ENCODE measurements at places on chromosomes 11 and 22.

DNA sequence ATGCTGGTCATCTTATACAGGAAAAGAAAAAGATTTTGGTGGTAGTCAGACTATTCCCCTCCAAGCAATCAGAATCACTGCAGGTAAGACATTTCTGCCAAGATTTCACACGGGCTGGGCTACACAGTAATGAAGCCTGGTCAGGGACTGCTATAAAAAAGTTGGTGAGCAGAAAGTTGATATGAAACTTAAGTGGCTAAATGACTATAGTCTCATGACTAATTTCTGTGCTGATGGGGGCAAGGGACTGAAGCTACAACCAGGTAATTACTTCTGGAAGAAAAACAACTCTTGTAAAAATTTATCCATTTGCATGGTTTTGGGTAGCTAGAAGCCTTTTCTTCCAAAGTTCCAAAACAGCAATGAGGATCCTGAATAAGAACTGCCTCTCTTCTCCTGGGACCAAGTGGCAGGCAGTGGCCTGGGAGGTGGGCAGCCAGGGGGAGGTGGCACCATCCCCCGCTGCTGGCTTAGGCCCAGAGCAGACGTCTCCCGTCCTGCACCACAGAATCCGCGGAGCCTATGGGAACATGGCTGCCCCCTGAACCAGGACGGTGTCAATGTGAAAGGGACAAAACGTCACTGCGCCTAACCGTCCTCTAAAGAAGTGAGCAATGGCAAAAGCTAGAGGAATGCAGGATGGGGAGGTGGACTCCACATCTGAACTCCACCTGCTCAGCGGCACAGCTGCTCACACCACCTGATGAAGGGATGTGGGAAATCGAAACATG, 122.6 kb upstream of the LMO1 start:
- no peak for DNase-seq

DNA sequence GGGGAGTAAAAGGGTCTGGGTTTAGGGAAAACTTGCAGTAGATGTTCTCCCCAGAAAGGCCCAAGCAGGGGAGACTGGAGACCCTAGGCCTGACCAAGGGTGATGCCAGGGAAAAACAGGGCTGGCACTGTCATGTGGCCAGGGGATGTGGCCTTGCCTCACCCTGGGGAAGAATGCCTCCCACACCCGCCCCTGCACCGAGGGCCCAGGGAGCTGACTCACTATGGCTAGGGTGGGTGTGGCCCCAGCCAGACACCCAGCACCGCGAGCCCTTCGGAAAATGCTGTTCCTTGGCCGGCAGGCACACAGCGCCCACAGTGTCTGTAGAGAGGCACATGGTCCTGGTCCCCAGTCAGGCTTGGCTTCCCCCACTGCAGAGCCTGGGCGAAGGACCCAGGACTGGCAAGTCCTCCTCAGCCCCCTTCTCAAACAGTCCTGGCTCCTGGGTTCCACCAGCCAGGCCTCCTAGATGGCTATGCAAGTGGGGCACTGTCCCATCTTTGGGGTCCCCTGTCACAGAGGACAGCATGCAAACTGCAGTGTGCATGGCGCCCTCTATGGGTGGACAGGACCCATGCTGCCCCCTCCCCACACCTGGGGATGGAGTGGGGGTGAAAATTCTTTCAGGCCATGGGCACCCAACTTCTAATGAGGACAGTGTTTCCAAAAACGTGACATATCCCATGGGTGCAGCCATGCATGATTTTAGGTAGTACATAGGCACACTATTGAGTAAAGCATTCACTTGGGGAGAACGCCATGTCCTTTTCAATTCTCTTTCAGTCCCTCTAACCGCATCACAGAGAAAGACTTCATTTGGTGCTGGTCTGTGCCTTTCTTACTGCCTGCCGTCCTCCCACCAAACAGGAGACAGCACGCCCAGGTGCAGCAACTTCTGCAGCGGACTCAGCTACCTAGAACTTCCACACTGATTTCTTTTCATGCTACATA, 15.2 kb downstream of the TMPRSS5 start:
- DNase-seq = no peak

DNA sequence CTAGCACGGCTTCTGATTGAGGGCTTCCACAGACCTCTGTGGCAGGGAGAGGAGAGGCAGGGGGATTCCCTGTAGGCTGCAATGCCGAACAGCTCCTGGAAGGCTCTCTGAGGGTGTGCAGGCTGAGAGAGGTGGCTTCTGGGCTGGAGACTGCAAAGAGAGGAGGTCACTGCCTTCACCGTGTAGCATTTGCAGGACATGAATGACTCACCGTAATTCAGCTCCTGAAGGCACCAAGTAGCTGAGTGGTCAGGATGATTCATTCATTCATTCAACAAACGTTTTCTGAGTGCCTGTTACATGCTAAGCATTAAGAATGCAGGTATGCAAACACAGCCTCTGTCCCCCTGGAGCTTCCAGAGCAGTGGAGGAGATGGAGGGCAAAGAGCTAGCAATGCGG, 18.0 kb upstream of the EIF3D start:
- DNase-seq = no peak

- DNase-seq = no peak
These were observed 68.0 kb upstream of the KCNQ1OT1 start for GRCh38 chr11:2767801-2768200.

- peak; percentile 3 for DNase-seq
These were observed 89.0 kb downstream of the CDKN1C start for GRCh38 chr11:2796508-2797113.

- no peak for DNase-seq
These were observed 89.3 kb upstream of the LINC01488 start for GRCh38 chr11:69392104-69392653.

DNA sequence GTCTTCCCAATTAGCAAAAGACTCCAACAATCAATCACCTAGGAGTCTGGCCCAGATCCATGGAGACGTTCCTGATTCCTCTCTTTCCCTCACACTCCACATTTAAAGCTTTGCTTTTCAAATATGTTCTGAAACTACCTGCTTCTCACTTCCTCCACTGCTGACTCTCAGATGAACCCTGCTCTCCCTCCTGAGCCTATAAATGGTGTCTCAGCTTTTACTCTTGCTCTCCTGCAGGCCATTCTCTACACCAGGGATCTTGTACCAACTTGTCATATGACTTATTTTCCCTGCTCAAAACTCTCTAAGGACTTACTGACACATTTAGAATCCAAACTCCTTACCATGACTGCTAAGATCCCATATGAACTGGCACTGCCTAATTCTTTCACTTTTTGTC, 138.4 kb upstream of the DDI1 start:
- no peak for DNase-seq

DNA sequence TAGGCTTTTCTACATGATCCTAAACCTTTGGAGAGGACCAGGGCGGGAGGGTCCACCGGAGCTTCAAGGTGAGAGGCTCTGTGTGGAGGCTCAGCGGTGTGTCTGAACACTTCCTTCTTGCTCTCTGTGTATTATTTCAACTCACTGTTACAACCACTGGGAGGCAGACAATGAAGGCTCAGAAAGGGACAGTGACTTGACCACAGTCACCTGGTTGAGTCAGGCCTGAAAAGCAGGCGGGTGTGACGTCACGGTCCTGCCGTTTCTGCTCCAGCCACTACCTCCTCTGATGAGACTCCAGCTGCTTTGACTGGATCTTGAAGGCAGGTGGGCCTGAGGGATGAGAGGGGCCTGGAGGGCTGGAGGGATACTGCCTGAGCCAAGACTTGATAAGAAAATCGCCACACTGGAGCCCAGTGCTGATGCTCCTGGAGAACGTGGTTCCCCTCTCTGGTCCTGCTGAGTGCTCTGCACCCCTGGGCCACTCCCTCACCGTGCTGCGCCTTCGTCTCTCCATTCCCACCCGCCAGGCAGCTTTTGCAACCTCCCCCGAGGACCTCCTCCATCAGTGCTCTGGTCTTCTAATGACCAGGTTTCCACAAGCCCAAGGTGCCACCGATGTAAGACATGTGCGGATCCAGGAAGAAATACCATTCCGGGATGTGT, 27.9 kb downstream of the KCNC1 start:
- DNase-seq = no peak

DNA sequence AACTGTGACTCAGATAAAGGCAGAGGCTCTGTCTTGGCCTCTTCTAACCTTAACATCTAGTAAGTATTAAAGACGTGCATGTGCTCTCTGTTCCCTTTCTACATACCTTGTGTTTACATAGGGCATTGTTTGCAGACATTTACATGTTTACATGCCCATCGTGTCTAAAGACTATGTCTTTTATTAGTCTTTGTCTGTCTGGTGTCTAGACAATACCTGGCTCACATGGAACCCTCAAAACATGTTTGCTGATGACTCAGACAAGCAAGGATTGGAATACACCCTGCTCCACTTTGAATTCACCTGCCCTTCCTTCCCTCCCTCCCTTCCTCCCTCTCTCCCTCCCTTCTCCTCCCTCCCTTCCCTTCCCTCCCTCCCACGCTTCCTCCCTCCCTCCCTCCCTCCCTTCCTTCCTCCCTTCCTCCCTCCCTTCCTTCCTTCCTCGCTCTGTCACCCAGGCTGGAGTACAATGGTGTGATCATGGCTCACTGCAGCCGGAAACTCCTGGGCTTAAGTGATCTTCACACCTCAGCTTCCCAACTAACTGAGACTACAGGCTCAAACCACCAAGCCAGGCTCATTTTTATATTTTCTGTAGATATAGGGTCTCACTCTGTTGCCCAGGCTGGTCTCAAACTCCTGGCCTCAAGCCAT, 23.7 kb upstream of the SORL1-AS1 start:
- no peak for DNase-seq

- DNase-seq = no peak
These were observed 1232.8 kb downstream of the TBC1D22A start for GRCh38 chr22:47995264-47995627.

DNA sequence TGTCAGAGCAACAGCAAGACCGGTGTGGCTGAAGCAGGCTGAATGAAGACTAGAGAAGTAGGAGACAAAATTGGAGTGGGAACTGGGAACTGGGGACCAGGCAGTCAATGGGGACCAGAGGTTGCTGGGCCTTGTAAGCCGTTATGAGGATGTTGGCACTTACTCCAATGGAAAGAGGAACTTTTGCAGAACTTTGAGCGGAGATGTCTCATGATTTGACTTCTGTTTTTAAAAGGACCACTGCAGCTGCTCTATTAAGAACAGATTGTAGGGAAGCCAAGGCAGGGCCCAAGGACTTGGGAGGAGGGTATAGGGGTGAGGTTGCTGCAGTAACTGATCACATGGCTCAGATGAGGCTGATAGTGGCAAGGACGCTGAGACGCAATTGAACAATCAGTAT, 34.2 kb downstream of the IL18 start:
- no peak for DNase-seq

DNA sequence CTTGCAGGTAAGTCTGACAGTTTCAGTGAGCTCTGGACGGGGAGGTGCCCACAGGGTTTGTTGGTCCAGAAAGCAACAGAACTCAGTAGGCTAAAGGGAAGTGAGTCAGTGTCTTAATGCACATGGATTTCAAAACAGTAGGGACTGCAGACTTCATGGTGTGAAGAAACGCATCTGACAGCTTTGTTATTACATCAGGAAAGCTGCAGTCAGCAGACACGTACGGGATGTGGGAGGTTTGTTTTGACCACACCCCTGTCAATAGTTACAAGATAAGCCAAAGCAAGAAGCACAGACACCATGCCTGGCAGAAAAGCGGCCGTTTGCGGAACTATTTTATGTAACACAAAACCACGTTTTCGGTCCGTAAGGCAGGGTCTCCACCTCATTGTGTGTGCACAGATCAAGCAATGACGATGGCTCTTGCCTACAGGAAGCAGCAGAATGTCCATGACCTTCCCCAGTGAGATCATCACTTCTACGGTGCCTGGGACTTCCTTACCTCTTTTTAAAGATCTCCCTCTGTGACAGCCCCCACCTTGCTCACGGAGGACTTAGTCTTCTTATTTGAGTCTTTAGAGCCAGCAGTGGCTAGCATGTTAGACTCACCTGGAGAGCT, 58.2 kb upstream of the FTH1 start:
- DNase-seq = peak; percentile 66

DNA sequence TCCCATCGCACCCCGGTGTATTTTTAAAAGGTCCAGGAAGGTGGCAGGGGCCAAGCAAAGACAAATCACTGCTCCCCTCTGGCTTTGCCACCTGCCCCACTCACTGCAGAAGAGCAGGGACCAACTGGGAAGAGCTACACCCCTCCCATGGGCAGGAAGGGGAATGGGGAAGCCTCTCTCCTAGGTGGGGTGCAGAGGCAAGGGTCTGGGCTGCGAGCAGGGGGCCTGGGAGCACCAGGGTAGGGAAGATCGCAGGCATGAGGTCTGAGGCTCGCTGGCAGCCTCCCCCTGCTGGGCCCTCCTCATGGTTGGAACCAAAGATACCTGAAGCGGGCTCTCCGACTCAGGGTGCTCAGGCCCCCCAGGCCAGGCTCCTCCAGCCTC, 36.8 kb downstream of the PISD start:
- DNase-seq = no peak

GRCh38 chr11:70507466-70508230, 109.3 kb downstream of the CTTN start:
- no peak for DNase-seq

DNA sequence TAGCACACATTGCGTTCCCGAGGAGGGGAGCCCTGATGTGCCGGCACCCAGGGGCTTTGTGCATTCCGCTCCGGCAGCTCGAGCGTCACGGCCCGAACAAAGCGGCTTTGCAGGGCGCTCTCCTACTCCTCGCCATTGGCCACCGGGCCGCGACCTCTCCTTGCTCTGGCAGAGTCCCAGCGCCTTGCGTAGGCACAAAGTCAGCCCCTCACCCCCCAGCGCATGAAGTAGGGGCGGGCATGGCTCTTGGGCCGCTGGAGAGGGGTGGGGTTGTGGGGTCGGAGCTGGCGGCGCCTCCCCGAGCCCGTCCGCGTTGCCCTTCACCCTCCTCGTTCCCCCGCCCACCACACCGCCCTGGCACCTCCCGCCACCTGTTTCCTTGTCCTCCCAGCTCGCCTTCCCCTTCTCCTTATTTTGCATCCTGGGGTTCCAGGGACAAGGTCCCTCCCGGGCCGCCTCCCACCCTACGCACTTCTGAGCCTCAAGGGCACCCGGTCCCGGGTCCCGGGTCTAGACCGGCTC, 753 bp upstream of the PPARA start:
- DNase-seq = peak; percentile 40

DNA sequence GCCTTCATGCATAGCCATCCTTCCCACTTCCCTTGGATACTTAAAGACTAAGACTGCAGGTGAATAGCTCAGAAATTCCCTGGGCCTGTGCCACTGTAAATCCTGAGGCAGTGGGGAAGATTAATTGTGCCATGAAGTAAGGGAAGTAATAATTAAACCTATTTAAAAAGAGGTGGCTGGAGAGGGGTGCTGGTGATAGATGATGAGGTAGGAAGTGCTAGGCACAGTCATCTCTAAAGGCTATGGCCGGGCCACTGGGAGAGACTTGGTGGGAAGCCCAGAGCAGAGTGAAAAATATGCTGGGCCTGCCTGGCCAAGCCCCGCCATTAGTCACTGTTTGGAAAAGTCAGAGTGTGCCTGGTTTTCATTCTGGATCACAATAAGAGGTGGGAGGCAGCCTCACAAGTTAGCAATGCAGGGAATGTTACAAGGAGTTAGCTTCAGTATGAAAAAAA, 197.2 kb upstream of the PITPNB start:
- no peak for DNase-seq

DNA sequence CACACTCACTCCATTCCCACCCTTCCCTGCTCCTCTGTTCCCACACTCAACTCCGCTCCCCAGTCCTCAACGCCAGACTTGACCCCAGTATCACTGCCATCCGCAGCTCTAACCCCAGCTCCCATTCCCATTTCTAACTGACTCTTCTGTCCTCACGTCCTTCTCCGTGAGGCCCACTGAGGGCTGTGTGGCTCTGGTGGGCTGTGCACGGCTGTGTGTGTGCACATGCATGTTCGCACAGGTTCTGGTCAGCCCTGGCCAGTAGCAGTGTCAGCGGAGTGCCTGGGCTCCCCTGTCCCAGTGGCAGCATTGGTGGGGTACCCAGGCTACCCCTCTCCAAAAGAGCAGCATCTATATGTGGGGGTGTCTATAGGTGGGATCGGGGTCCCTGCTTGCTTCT, 5.0 kb downstream of the CAPN1 start:
- DNase-seq = no peak
